KBM-7 (cell line): ENCODE measurements at places on chromosomes 3 and 15.

GRCh38 chr3:40930131-40930538 is 269.2 kb upstream of the CTNNB1 start:
- no peak for DNase-seq

DNA sequence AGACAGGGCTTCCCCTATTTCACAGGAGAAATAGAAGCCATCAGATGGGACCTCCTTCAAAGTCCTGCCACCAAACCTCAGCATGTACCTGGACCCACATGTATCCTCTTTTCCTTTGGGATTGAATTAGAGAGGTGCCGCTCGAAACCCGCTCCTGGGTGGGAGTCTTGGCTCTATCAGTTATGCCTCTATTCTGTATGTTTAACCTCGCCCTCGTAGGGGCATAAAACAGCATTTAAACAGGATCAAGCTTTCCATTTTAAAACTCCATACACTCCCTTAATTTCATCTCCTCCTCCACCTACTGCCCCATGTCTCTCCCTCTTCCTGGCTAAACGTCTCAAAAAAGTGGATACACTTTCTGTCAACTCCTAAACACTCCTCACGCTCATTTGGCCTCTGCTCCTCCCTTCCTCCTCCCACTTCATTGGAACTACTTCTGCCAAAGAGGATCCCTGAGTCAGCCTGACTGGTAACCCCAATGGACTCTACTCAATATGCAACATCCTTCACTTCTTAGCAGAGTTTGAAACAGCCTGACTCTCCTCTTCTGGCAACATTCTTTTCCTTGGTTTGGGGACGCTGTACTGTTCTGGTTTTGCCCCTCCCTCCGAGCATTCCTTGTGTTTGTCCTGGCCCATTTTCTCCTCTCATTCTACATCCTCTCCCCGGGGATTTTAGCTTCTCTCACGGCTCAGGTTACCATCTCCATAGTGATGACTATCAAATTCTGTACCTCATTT is 23.0 kb upstream of the MUC20 start:
- no peak for DNase-seq

GRCh38 chr3:70952033-70952747 is 631.3 kb downstream of the FOXP1 start:
- no peak for DNase-seq

GRCh38 chr3:46312991-46313390 is 40.9 kb upstream of the CCR2 start:
- DNase-seq, result peak; percentile 73

DNA sequence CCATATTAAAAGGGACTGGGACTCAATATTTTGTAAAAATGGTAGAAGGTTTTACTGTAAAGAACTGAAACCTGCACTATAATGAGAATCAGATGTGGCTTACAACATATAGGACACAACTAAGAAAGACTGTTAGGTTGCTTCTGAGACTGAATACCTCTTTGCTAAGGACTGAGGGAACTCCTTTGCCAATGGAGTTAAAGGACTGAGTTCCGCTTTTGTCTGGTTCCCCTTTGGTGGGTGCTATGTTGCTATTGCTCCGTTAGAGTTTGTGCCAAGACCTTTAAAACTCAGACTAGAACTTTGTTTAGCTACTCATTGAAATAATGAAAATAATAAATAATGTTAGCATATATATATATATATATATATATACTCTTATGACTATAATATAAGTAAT is 147.8 kb upstream of the KCNMB2 start:
- no peak for DNase-seq

DNA sequence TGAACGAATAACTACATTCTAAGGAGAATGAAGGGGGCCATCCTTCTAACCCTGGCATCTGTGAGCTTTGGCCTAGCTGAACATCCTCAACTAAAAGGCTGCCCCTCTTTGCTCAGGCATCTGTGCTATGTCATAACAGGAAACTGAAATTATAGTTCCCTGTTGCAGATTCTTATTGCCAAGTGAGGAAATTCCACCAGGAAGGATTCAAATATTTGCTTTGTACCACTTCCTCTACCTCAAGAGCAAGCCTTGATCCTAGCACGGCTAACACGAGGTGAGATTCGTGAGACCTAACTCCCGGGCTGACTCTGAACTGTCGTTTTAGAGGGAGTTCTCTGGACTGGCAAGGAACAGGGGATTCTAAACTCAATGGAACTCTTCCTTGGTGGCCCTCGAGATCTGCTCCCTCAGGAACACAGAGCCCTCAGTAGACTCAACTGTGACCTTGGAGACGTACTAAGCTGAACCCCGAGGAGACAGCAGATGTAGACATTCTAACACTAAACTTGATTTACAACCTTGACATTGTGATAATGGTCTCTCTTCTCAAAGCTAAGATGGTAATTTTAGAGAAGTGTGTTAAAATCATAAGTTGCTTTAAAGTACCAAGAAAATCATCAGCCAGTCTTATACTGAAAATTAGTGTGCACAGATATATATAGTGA is 4.2 kb downstream of the SPG21 start:
- DNase-seq, result peak; percentile 74

GRCh38 chr3:141273700-141274410 is 42.2 kb downstream of the PXYLP1 start:
- no peak for DNase-seq

DNA sequence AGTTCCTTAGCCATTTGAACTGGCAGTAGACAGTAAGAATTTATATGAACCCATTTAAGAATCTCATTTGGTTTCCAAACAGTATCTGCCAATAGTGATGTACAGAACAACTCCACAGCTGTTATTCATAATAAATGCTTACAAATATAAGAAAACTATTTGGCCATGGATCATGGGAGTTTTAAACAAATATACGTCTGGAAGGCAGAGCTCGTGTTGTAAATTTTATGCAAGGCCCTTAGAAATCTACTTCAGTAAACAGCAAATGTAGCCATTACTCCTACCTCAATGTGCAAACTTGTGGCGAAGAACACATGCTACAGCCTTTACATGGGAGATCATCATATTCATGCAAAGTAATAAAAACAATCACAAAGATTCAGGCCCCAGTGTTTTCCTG is 65.3 kb upstream of the NANOGP8 start:
- DNase-seq, result no peak

DNA sequence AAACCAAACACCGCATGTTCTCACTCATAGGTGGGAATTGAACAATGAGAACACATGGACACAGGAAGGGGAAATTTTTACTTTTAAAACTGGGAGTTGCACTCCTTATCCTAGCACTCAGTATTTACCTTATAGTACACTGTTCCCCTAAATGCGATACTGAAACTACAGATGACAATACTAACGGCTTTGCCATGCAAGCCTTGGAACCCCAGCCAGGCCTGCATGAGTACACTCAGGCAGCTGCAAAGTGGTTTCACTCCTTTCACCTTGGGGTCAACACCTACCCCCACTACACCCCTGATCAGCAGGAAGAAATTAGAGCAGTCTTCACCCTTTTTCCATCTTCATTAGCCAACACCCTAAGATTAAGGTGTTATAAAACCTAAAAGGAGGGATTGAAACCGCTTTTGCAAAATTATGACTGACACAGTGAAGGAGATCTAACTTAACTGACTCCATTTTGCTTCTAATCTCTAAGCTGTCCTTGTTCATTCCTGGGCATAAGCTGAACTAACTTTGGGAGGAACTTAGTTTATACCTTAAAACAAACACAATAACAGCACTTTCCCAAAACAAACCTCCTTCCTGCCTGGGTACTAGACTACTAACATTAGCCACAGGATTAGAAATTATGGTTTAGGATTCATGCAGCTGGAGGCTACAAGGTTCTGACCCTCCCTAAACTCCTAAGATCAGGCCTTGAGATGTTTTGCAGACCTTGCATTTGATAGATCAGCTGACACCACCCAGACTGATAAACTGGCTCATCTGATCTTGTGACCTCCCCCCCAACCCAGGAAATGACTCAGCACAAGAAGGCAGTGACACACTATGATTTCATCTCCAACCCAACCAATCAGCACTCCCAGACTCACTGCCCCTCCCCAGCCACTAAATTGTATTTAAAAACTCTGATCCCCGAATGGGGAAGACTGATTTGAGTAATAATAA is 452.1 kb upstream of the PPP2R3A start:
- DNase-seq, result no peak

GRCh38 chr3:132267391-132267993 is 49.7 kb upstream of the ACP3 start:
- no peak for DNase-seq

DNA sequence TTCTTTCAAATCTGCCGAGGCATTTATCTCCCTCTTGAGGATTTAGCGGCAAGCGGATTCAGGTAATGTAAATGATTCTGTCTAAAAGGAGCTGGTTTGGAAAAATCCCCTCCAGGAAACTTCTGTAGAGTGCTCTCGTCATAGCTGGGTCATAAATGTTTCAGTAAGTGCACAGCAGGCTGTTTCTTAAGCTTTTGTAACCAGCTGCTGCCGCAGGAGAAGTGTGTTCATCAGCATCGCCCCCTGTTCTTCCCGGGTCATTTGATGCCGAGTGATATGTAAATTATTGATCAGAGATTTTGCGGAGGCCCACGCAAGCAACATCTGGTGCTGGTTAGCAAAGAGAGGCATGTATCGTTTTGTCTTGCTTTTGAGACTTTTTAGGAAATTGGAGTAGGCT is 53.1 kb downstream of the DNASE1L3 start:
- no peak for DNase-seq

- no peak for DNase-seq
These were observed 3.8 kb upstream of the SLMAP start for GRCh38 chr3:57752307-57752706.

GRCh38 chr3:127884041-127884440 is 31.0 kb upstream of the KBTBD12 start:
- DNase-seq, result no peak

- DNase-seq, result no peak
These were observed 39.3 kb upstream of the SLC22A13 start for GRCh38 chr3:38226273-38226672.

DNA sequence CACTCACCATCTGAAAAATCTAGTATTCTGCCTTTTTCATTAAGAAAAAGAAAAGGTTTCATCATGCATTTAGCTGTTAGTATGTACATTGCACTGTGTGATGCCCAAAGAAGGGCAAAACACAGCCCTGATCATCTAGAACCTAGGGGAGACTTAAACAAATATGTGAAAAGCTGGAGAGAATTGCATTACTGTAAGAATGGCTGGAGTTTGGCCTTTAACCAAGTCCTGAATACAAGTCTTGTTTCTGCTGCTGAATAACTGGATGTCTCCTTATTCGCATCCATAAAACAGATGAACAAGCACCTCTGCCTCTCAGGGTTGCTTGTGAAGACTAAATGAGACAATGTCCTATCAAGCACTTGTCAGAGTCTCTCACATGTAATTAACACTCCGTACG is 233.4 kb upstream of the LRTM1 start:
- no peak for DNase-seq

- no peak for DNase-seq
These were observed at the start of gene LCTL for GRCh38 chr15:66565741-66566144. Gene LCTL (minus strand): TSS chr15:66565998. CDS start chr15:66565365, 633 bp downstream.

GRCh38 chr3:147872568-147872967 is 463.4 kb downstream of the ZIC1 start:
- no peak for DNase-seq

- no peak for DNase-seq
These were observed 467 bp downstream of the TIPIN start for GRCh38 chr15:66356077-66356358.

- peak; percentile 45 for DNase-seq
These were observed 26.1 kb upstream of the TM4SF4 start for GRCh38 chr3:149448331-149448831.

GRCh38 chr3:32376115-32376514 is 15.5 kb upstream of the CMTM7 start:
- DNase-seq, result no peak
